ENCODE measurements at places on chromosomes 7 and 10. TPM values are rescaled to one million over a fixed set of nuclear protein-coding genes. Genes with fewer than 3 reads are reported as not detected.

Gene ZNF138
- total RNA-seq = 3.9 TPM

Gene FAM237B
- total RNA-seq = not detected

Gene FAM25C
- total RNA-seq = not detected

Gene STOX1
- 0.09 TPM for total RNA-seq

Gene MBLAC1
- 1.7 TPM for total RNA-seq
